ENCODE measurements at places on chromosomes 16 and 17.

GRCh38 chr17:8724451-8724850 lies 20.2 kb downstream of the CCDC42 start:
- no peak for DNase-seq

DNA sequence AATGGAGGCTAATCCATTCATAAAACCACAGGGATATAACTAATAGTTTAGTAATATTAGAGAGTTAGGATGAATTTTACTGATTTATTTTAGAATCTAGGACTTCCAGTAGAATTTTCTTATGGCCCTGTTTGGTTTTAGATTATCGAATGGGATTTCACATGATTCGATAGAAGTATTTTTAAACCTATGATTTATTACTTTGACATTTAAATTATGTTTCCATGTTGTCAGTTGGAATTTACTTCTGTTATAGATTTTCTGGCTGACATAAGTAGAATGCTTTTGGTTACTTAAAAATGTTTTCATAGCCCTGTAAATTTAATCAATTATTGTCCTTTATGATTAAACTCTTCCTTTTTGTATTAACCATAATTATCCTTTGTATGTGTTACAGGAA lies 158.8 kb downstream of the CHD9 start:
- no peak for DNase-seq

DNA sequence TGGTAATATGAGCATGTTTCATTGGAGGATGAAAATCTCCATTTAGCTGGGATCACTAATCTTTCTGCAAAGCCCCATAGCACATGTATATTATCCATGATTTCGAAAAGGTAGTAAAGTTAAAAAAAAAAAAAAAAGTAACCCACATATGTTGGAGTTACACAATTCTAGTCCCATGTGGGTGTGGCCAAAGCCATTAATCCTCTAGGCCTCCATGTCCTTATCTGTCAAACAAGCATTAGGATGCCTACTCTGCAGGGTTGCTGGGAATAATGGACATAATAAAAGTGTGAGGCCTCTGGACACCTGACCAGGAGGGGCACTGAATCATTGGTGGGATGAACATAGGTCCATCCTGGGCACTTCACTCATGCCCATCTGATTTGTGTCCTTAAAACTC lies 29.2 kb upstream of the VAT1L start:
- no peak for DNase-seq

DNA sequence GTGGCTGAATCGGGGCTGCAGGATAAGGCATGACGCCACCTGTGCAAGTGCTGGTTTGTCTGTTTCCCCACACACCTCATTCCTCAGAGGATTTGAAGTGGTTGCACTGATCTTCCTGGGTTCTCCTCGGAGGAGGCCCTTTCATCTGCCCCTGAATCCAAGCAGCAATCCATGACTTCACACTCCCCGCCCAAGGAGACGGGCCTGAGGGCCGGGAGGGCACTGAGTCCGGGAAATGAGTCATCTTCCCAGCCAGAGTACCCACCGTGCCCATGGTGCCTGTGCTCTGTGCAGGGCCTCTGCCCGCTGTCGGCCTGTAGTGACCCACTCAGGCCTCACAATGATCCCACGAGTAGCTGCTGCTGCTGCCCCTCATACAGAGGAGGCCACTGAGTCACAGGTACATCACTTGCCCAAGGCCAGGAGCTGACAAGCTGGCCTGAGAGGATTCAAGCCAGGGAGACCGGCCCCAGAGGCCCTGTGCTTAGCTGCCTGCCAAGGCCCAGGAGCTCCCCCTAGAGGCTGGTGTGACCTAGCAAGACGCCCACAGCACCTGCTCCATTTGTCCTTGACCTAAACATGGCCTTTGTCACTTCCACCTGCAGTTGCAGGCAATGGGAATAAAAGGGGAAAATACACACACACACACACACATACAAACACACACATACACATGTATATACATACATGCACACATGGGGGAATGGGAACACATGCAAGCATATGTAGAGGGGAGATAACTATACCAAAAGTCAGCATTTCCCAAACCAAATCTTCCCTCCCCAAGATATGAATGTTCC lies 240.0 kb downstream of the C16orf95 start:
- DNase-seq, result no peak

DNA sequence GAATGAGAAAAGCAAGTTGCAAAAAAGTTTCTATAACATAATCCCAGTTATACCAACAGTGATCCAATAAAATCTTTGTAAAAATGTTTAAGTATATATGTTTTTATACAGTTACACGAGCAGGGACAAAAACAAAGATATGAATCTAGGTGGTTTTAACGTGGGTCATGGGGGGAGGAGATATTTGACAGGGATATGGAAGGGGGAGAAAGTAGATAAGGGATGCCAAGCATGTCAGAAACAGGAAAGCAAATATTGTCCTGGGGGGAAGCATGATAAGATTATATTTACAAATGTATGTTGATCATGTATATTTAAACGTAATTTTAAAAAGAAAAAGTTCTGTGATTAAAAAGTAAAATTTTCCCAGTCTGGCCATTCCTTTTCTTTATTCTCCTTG lies 43.1 kb downstream of the TNRC6C start:
- no peak for DNase-seq

DNA sequence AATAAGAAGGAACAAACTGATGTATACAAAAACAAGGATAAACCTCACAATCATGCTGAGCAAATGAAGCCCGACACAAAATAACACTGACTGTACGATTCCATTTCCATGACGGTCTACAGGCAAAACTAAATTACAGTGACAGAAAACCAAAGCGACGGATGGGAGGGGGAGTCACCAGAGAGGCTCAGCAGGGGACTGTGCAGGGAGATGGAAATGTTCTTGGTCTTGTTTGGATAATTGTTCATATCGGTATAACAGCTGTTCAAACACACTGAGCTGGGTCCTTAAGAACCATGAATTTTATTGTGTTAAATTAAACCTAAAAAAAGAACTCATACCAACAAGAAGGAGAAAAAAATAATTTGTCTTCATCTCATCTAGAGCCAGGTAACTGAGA lies 97.8 kb downstream of the NXN start:
- DNase-seq, result peak; percentile 18

All from NCI-H1436 (cell line).